ENCODE measurements at places on chromosomes 11 and 22.

GRCh38 chr11:69637941-69638871 is 2.8 kb upstream of the CCND1 start:
- DNase-seq: no peak

DNA sequence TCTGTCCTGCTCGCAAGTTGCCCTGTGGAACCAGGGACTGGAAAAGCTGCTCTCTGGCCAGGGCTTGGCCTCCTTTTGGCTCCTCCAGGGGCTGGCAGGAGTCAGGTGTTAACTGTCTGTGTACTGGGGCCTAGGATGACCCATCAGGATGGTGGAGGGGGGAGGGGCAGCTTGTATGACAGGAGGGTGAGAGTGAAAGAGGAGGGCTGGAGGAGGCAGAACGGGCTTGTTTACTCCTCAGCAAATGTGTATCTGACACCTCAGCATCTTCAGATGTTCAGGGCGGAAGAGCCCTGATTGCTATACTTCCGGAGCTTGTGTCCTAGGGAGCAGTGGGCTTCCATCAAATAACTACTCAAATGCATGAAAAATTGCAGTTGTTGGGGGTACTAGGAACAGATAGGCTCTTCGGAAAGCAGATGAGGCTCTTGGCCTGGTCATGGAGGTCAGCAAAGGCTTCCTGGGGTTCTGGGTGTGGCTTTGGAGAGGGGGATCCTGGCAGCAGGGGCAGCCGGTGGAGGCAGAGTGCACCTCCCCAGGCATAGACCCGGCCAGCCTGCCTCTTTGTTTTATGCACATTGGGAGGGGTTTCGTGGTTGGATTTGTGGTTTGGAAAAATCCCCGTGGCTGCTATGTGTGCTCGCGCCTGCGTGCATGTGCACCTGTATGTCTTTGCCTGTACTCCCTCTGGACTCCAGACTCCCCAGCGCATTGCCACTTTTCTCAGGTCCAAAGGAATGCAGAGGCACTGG is 31.2 kb downstream of the CD82 start:
- no peak for DNase-seq

DNA sequence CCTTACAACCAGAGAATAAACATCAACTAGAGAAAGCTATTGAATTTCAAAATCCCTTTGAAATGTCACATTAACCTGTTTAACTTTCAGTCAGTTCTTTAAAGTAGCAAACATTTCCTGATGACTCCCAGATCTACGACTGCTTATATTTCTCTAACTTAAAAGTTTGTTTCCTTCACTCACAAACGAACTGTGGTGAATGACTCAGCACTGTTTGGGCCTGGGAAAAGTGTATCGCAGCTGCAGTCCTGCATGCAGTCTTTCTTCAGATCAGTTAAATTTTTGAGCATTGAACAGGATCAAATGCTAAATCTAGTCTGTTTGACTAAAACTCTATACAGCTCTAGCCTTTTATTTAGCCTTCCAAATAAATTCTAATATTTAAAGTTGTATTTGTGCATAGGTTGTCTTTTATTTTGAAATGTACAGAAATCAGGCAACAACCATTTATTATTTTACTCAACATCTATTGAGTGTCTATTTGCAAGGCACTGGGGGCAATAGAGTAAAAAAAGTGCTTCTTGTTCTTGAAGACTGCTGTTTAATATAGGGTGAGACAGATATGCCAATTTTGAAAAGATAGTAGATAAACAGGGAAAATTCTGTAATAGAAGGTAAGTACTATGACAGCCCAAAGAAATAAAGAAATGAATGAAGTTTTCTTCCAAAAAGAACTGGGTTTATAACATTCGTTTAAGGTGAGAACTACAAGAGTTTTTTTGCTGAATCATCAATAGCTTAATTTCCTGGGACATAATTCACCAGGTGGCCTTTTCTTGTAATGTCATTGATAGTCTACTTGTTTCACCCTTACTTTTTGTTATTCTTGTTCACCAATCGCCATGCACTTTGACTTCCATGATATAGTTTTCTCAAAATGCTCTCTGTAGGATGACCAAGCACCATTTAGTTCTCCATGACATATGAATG is 235.4 kb downstream of the METTL15 start:
- no peak for DNase-seq

DNA sequence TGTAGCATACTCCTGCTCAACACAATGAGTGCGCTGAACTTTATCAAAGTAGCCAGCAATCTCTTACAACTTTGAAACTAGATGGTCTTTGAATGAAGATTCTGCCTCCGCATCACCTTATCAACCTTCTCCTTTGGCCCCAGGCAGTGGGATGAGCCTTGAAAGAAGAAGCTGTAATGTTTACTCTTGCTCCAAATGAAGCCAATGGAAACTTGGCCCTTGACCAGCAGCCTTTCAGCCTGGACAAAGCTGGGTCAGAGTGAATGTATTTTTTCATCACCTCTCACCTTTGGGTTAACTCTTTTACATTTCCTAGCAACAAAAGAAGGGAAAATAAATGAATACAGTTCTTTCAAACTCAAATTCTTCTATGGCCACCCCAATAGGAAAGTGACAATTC is 359.1 kb downstream of the KCNA4 start:
- no peak for DNase-seq

DNA sequence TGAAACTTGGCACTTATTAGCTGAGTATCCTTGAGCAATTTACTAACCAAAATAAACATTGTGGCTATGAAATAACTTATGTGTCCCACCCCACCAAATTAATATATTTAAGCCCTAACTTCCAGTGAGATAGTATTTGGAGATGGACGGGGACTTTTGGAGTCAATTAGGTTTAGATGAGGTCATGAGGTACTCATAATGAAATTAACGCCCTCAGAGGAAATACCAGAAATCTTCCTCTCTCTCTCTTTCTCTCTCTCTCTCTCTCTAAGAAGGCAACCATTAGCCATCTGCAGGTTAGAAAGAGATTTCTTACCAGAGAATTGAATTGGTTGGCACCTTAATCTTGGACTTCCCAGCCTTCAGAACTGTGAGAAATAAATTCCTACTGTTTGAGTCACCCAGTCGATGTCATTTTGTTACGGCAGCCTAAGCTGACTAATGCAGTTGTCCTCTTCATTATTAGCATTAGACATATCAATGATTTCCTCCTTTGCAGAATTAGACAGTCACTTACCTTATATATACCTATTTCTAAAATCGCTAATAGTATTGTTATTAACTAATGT is 1284.0 kb downstream of the FAM181B start:
- DNase-seq: no peak

GRCh38 chr11:129996113-129996870 is 6.3 kb downstream of the PRDM10 start:
- DNase-seq: no peak

GRCh38 chr11:72327606-72328005 is 83.6 kb upstream of the PHOX2A start:
- no peak for DNase-seq

DNA sequence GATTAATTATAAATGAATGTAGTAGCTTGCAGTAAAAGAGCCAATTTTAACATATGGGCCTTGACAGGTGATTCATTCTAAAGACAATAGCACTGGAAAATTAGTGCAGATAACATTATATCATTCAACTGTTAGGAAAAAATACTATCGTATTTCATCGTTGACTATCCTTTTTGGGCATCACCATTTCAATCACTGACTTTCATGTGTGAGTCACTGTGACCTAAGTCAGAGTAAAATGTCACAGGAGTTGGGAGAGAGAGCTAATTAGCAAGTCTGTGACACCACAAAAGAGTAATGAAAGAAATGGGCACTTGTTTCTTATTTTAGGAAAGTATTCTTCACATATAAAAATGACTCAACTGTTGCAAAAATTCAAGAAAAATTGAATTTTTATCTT is 253.8 kb upstream of the CNTN5 start:
- DNase-seq: no peak
